ENCODE measurements at places on chromosomes 16 and 17. TPM values are rescaled to one million over a fixed set of nuclear protein-coding genes. Genes with fewer than 3 reads are reported as not detected.

The GALR2 gene
- not detected for total RNA-seq

The CLEC18C gene
- not detected for total RNA-seq

The TMEM220 gene
- 1.1 TPM for total RNA-seq

The PHB1 gene
- total RNA-seq, result 121 TPM

The CCL17 gene
- total RNA-seq, result not detected

The CCDC154 gene
- not detected for total RNA-seq

The SMG1 gene
- 132 TPM for total RNA-seq

The CCDC40 gene
- 2.0 TPM for total RNA-seq

The TVP23A gene
- total RNA-seq, result not detected

The PRR35 gene
- total RNA-seq, result 0.07 TPM

The MFAP4 gene
- total RNA-seq, result not detected

The C17orf50 gene
- not detected for total RNA-seq

The ANKS4B gene
- total RNA-seq, result not detected

The BMERB1 gene
- total RNA-seq, result 19.8 TPM

The TOM1L1 gene
- total RNA-seq, result 5.2 TPM

The RNF112 gene
- total RNA-seq, result not detected

The G6PC1 gene
- not detected for total RNA-seq

The FAM20A gene
- total RNA-seq, result under 0.01 TPM

The HBA1 gene
- not detected for total RNA-seq

The KRTAP9-2 gene
- not detected for total RNA-seq

The DHRS13 gene
- total RNA-seq, result 6.4 TPM

The TBC1D26 gene
- total RNA-seq, result not detected

Measured in thoracic aorta endothelial cell (primary cell).